ENCODE measurements at places on chromosomes 7 and 10. TPM values are rescaled to one million over a fixed set of nuclear protein-coding genes. Genes with fewer than 3 reads are reported as not detected.
A peak's percentile ranks its signal among the peaks of the same experiment; 100 is the strongest.

DNA sequence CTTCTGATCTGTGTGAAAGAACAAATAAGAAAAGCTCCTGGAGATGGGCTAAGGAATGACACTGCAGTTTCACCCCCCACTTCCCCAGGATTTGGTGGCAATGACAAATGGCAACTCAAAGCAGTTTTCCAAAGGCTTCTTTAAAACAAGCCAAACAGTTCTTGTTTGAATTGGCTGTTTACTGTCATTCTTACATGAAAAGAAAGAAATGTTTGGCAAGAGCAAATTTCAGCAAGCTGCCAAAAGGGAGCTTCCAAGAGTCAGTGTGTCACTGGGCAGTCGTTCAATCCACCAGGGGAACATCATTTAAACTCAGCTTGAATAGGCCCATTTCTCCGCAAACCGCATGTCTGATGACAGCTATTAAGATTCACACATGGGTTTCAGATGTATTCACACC is 119.0 kb upstream of the RHOBTB1 start:
- H3K27me3 ChIP-seq = no peaks in the 10 kb centered on the region
- H3K27ac ChIP-seq = no peak overlapping the region
- no peak overlapping the region for H3K4me3 ChIP-seq
- DNase-seq = no peak
- no peaks in the 10 kb centered on the region for H3K4me1 ChIP-seq
- no peaks in the 10 kb centered on the region for H3K36me3 ChIP-seq

DNA sequence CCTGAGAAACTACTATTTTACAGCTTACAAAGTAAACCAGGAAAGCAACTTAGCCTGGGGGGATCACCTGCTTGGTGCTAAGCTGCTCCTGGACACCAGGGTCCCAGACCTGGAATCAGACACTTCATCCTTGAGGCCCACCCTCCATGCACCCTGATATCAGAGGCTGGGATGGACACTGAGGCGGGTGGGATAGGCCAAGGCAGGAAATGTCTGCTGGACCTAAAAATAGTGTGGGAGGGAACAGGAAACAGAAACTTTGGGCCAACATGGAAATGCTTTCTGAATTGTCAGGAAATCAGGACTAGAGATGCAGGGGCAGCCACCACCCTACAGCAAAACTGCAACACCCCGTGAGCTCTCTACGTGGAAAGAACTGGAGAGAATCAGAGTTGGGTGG is 101.5 kb upstream of the PODXL start:
- no peak overlapping the region for H3K4me3 ChIP-seq
- H3K27ac ChIP-seq = peak overlapping the region; percentile 3
- no peaks in the 10 kb centered on the region for H3K4me1 ChIP-seq

DNA sequence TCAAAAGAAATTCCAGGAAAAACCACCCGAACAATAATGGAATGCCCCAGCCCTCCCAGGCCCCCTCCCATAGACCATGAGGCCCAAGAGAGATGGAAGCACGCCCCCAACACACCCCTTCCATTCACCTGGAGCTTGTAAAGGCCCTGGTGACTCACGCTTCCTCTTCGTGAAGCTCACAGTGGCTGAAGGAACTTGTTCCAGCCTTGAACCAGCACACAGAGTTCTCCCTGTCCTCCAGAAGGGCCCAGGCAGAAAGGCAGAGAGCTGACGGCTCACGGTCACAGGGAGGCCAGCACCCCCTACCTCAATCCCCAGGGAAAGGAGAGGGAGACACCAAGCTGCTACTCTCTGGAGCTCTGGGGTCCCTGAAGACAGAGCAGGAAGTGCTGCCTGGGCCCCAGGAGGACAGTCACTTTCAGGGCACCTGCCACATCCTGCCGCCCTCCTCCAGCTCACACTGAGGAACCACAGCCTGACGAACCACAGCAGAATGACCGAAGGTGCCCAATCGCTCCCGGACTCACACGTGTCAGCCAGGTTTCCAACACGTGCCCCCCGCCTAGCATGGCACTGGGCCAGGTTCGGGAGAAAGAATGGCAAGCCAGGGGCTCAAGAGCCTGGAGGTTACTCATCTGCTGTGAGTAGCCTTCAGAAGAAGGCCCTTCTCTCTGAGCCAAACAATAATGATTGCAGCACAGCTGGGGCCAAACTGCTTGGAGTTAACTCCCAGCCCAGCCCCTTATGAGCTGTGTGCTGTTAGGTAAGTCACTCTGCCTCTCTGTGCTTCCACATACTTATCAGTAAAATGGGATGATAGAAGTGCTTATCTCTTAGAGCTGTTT is 52.8 kb downstream of the DLG5 start:
- no peak overlapping the region for H3K4me3 ChIP-seq
- peak overlapping the region; percentile 26 for H3K27ac ChIP-seq
- no peaks in the 10 kb centered on the region for H3K27me3 ChIP-seq
- H3K36me3 ChIP-seq = no peaks in the 10 kb centered on the region
- H3K4me1 ChIP-seq = peaks cover 32% of the 10 kb centered on the region

GRCh38 chr10:92965314-92965713 is 95.3 kb upstream of the CYP26C1 start:
- no peak for DNase-seq
- no peaks in the 10 kb centered on the region for H3K27me3 ChIP-seq
- no peak overlapping the region for H3K27ac ChIP-seq
- H3K4me1 ChIP-seq = no peaks in the 10 kb centered on the region

UPK3B gene
- total RNA-seq = 25.2 TPM

DNA sequence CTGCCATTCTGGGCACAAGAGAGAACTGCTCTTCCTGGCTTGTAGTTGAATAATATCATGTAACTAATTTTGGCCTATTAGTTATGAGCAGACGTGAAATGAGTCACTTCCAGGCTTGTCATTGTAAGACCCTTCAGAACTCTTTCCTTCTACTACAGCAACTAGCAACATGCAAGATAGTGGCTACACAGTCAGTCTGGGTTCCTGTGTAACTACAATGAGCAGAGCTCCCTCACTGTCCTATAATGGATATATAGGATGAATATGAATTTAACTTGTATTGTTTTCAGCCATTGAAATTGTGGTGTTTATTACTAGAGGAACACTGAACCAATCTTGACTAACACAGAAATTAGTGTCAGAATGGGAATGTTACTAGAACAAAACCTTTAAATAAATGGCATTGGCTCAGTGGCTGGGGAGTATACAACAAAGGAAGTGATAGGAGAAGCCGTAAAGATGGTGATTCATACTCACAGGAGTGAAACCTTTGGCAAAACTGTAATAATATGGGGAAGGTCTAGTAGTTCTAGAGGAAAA is 2.9 kb upstream of the MTPN start:
- no peak for DNase-seq
- H3K4me3 ChIP-seq = peak overlapping the region; percentile 19
- H3K36me3 ChIP-seq = no peaks in the 10 kb centered on the region
- peaks cover 31% of the 10 kb centered on the region for H3K4me1 ChIP-seq

HOXA7 gene
- 2.9 TPM for total RNA-seq

AMZ1 gene
- 0.29 TPM for total RNA-seq

DNA sequence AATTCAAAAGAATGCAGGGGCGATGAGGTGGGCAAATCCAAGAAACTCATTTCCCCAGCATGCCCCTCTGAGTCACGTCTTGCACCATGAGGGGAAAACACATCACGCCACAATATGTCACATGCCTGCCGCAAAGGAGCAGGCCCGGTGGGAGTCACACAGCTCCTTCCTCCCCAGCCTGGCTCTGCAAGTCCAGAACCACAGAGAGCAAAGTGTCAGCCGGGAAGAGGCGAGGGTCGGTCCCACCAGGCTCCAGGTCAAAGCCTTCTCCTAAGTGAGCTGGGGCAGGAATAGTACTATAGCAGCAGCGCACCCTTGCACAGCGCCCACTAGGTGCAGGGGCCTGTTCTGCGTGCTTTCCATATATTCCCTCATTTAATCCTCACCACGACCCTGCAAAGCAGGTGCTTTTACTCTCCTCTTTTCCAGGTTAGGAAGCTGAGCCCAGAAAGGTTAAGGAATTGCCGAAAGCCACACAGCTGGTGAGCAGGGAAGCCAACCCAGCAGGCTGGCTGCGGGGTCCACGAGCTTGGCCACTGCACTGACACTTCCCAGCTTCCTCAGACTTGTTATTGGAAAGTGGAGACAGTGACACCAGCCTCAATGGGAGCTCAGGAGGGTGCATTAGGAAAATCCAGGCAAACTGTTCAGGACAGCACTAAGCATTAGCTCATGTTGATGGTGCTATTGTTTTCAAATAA is 94.0 kb upstream of the ZMIZ1 start:
- H3K4me3 ChIP-seq = peak overlapping the region; percentile 51
- DNase-seq = peak; percentile 76
- no peaks in the 10 kb centered on the region for H3K36me3 ChIP-seq
- H3K4me1 ChIP-seq = peaks cover 32% of the 10 kb centered on the region

DNA sequence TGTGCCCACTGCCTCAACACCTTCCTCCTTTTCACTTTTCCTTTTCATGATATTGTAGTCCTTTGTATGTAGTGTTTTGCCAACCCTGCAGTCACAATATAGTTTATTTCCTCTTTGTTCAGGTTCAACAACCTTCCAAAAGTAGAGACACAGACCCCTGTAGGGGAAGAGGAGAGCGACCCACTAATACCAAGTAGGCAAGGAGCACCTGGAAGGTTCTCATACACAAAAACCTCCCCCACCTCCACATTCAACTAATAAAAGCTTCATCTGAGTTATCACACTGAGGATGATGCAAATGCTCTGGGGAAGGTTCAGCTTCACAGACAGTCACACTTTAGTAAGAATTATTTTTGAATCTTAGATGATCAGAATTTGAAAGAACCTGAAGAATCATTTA is 41.6 kb downstream of the PIK3AP1 start:
- no peaks in the 10 kb centered on the region for H3K27me3 ChIP-seq
- no peak overlapping the region for H3K4me3 ChIP-seq
- H3K36me3 ChIP-seq = no peaks in the 10 kb centered on the region

DNA sequence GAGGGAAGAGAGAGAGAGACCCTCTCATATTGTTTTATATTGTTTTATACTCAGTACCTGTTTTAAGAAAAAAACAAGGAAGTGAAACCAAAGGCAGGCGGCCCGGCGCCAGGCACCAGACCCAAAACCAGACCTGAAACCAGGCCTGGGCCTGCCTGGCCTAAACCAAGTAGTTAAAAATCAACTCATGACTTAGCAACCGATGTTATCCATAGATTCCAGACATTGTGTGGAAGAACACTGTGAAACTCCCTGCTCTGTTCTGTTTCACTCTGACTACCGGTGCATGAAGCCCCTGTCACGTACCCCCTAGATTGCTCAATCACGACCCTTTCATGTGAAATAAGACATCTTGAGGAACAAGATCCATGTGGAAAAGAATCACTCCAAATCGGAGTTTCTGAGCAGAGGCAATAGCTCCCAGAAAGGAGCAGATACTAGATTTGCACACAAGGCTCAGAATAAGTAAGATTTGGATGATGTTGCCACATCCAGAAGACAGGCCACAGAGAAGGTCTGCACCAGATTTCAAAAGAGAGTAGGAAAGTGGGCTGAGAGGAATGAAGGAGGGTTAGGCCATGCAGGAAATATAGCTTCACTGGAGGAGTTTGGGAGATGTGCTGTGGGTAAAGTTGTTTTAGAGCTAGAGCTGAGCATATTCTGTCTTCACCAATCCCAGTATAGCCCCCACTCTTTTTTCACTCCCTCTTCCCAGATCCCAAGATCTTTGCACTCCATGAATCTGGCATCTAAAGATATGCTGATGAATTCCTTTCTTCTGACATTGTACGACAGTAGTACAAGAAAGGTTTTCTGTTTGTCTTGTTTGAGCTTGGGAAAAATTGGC is 8.8 kb upstream of the ZNF248 start:
- DNase-seq = no peak
- no peaks in the 10 kb centered on the region for H3K36me3 ChIP-seq
- H3K27me3 ChIP-seq = no peaks in the 10 kb centered on the region
- no peak overlapping the region for H3K4me3 ChIP-seq

DNA sequence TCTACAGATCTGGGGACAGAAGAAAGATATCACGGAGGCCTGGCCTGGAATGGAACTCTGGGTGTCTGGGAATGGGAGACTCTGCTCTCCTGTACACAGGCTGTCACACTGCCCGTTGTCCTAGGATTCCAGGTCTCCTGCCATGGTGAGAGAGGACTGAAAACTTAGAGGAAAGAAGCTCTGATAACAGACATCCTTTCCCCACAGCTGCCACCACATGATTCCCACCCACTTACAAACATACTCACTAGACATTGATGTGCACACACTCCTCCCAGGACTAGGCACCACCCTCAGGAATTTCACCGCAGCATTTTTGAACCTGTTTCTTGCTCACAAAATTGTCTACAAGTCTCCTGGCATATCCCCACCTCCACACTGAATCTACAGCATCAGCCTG is 5.7 kb downstream of the ZNF92 start:
- H3K27ac ChIP-seq = no peak overlapping the region
- no peak for DNase-seq
- H3K4me3 ChIP-seq = no peak overlapping the region
- peaks cover 11% of the 10 kb centered on the region for H3K4me1 ChIP-seq

HOXA6 gene
- total RNA-seq = 6.5 TPM

- peaks cover 30% of the 10 kb centered on the region for H3K4me1 ChIP-seq
- H3K27ac ChIP-seq = no peak overlapping the region
- peak; percentile 68 for DNase-seq
- H3K27me3 ChIP-seq = peaks cover 85% of the 10 kb centered on the region
- no peaks in the 10 kb centered on the region for H3K36me3 ChIP-seq
- peak overlapping the region; percentile 50 for H3K4me3 ChIP-seq
These were observed 4.3 kb upstream of the ELFN1 start for GRCh38 chr7:1665549-1666316.

GRCh38 chr10:71246591-71247413 is 34.4 kb downstream of the UNC5B start:
- H3K27ac ChIP-seq = no peak overlapping the region
- DNase-seq = no peak
- no peaks in the 10 kb centered on the region for H3K27me3 ChIP-seq
- H3K36me3 ChIP-seq = no peaks in the 10 kb centered on the region

DNA sequence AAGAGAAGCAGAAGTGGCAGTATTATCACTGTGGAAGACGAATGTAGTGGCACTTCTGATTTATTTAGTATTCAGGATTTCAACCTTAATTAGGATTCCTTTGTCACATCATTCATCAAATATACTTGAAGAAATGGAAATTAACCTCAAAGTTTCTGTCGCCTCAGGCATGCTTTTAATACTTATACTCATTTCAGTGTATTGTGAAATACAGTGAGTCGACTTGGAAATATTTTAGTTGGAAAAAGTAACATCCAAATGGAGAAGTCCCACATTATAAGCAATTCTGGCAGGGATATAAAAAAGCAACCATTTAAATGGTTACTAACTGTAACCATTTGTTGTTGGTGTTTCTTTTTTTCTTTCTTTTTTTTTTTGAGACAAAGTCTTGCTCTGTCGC is 648.8 kb downstream of the ARL4A start:
- H3K4me3 ChIP-seq = no peak overlapping the region
- H3K27me3 ChIP-seq = no peaks in the 10 kb centered on the region
- no peak for DNase-seq
- H3K4me1 ChIP-seq = no peaks in the 10 kb centered on the region

- H3K36me3 ChIP-seq = no peaks in the 10 kb centered on the region
- no peaks in the 10 kb centered on the region for H3K4me1 ChIP-seq
- DNase-seq = no peak
- no peak overlapping the region for H3K27ac ChIP-seq
These were observed 45.8 kb downstream of the THSD7A start for GRCh38 chr7:11786186-11786585.

LDB3 gene
- total RNA-seq = 2.5 TPM

- DNase-seq = no peak
- H3K36me3 ChIP-seq = no peaks in the 10 kb centered on the region
- no peaks in the 10 kb centered on the region for H3K27me3 ChIP-seq
- no peak overlapping the region for H3K27ac ChIP-seq
These were observed 51.6 kb upstream of the MGMT start for GRCh38 chr10:129415215-129416140.

PLXDC2 gene
- 129 TPM for total RNA-seq

GARIN1A gene
- 2.1 TPM for total RNA-seq

- no peaks in the 10 kb centered on the region for H3K27me3 ChIP-seq
- no peak overlapping the region for H3K4me3 ChIP-seq
- no peak for DNase-seq
- H3K36me3 ChIP-seq = no peaks in the 10 kb centered on the region
- H3K4me1 ChIP-seq = peaks cover 4% of the 10 kb centered on the region
These were observed 8.4 kb downstream of the TRIM24 start for GRCh38 chr7:138468244-138469123.

ADARB2 gene
- 1.2 TPM for total RNA-seq
